ENCODE measurements at places on chromosomes 13 and 19. TPM values are rescaled to one million over a fixed set of nuclear protein-coding genes. Genes with fewer than 3 reads are reported as not detected.

- DNase-seq: peak; percentile 81
Observed at GRCh38 chr19:480016-480855, 16.1 kb upstream of the MADCAM1 start.

- DNase-seq: no peak
Observed at GRCh38 chr13:73505376-73505890, 446.6 kb downstream of the KLF5 start.

DNA sequence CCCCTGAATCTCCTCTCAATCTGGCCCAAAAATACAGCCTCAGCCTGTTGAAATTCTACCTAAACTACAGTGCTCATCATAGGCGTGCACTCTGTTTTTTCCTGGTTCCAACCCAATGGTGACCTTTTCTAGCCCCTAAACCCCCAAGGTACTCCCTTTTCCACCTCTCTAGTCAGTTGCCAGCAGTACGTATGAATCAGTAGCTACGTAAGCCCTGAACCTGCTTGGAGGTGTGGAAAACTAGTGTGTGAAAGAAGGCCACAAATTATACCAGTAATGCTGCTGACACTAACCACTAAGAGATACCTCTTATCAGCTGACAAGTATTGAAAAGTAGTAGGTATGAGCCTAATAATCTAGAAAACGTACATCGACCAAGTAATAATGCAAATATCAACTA, 60.9 kb downstream of the FOXO1 start:
- no peak for DNase-seq

DNA sequence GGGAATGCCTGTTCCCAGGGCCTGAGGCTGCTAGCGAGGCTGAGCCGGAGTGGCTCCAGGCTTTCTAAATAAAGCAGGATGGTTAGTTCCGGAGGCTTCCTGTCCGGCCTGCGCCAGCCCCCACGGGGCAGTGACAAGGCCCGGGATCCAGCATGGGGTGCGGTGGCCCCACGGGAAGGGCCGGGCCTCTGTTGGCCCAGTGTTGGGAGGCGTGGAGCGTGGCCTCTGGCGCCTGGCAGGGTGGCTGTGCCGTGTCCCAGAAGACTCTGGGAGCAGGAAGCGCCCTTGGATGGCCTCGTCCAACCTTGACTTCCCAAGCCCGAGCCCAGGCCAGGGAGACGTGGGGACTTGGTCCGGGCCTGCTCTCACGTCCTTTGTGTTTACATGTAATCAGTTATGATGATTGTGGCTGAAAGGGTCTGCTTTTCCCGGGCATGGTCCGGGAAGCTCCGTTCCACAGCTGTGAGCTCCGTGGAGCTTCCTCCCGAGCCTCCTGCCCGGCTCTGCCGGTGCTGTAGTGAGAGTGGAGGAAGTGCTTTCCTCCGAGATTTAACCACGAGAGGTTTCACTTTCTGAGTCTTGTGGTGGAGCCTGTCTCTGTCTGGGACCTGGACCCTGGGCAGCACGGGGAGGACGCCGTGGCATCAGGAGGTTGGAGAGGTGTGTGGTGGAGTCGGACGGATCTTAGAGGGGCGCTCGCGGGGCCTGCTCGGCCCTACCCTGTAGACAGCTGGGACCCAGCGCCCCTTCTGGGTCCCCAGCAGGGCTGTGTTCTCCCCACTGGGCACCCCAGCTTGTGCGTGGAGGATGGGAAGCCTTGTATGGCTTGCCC, 4.6 kb downstream of the GNA11 start:
- DNase-seq: peak; percentile 78

- no peak for DNase-seq
Observed at GRCh38 chr13:64675255-64675892, 2554.8 kb downstream of the PCDH9 start.

DNA sequence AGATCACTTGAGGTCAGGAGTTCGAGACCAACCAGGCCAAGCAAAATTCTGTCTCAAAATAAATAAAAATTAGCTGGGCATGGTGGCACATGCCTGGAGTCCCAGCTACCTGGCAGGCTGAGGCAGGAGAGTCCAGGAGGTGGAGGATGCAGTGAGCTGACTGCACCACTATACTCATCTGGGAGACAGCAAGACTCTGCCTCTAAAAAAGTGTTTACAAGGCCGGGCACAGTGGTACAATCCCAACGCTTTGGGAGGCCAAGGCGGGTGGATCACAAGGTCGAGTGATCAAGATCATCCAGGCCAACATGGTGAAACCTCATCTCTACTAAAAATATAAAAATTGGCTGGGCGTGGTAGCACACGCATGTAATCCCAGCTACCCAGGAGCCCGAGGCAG, 4.2 kb upstream of the DAPK3 start:
- no peak for DNase-seq

DNA sequence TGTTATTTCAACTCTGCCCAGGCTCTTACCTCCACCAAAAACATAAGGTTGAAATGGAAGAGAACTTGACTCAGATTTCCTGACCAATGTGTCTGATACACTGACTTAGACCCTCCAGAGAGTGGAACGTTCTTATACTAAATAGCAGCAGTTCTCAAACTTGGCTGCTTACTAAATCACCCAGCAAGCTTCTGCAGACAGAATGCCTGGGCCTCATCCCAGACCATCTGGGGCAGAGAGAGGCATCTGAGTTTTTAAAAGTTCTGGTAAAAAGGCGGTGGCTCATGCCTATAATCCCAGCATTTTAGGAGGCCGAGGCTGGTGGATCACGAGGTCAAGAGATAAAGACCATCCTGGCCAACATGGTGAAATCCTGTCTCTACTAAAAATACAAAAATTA, 46.3 kb downstream of the NEK5 start:
- DNase-seq: no peak

DNA sequence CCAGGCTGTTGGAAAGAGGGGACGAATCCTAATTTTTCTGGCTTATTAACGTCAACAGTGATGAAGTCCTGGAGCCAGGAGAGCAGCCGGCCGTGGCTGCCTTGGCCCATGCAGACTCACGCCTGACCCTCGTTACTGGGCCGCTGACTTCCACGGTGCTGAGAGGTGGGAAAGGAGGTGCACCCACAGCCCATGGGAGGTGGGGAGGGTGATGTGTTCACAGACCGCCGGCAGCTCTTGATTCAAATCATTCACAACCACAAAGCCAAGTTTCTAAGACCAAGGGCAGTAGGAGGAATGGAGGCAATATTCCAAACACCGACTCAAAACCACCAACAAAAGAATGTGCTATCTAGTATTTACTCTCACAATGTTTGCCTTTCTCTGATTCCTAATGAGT, 24.3 kb downstream of the COL4A2 start:
- no peak for DNase-seq

IGFL2 gene
- total RNA-seq: not detected

STOML3 gene
- total RNA-seq: not detected

Data from right lobe of liver (tissue), 6 donors.